ENCODE measurements at places on chromosomes 12 and 14. TPM values are rescaled to one million over a fixed set of nuclear protein-coding genes. Genes with fewer than 3 reads are reported as not detected.

GRCh38 chr12:30598889-30599288, 96.8 kb downstream of the IPO8 start:
- no peaks in the 10 kb centered on the region for H3K36me3 ChIP-seq
- DNase-seq = no peak
- no peaks in the 10 kb centered on the region for H3K4me1 ChIP-seq
- H3K27ac ChIP-seq = no peak overlapping the region
- no peak overlapping the region for H3K4me3 ChIP-seq

- no peak overlapping the region for H3K4me3 ChIP-seq
- H3K27me3 ChIP-seq = no peaks in the 10 kb centered on the region
- no peaks in the 10 kb centered on the region for H3K4me1 ChIP-seq
- H3K27ac ChIP-seq = no peak overlapping the region
- no peaks in the 10 kb centered on the region for H3K36me3 ChIP-seq
Observed at GRCh38 chr12:29616664-29617406, 119.3 kb upstream of the OVCH1 start.

The DBX2 gene
- not detected for total RNA-seq

The TAS2R7 gene
- total RNA-seq = not detected

DNA sequence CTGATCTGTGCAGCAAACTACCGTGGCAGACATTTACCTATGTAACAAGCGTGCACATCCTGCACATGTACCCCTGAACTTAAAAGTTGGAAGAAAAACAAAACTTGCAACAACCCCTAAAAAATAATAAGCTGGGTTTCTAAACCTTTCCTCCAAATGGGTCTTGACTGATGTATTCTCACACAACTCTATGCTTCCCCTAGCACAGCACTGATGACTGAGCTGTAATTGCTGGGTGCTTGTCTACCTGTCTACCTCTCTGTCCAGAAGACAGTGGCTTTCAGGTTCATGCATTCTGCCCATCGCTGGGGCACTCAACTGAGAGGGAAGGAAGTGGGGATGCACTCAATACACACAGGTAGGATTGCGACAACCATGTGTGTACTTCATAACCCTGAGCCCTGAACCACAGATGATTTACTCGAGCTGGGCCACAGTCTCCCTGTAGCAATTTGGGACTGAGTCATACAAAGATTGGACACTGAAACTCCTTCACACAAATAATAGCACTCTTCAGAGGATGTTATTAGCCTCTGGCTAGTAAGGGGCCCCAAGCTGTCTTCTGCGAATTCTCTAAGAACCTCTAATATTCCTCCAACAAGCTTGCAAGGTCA, 44.8 kb upstream of the TMPO start:
- H3K36me3 ChIP-seq = no peaks in the 10 kb centered on the region
- H3K4me3 ChIP-seq = no peak overlapping the region
- no peak overlapping the region for H3K27ac ChIP-seq
- no peak for DNase-seq

GRCh38 chr12:108234158-108234557, 105.0 kb downstream of the CMKLR1 start:
- H3K4me3 ChIP-seq = no peak overlapping the region
- no peaks in the 10 kb centered on the region for H3K36me3 ChIP-seq
- DNase-seq = no peak
- peaks cover 3% of the 10 kb centered on the region for H3K27me3 ChIP-seq
- H3K4me1 ChIP-seq = no peaks in the 10 kb centered on the region

The CNIH1 gene
- total RNA-seq = 49.8 TPM

- no peaks in the 10 kb centered on the region for H3K36me3 ChIP-seq
- no peak for DNase-seq
- no peaks in the 10 kb centered on the region for H3K4me1 ChIP-seq
- H3K27me3 ChIP-seq = peaks cover 6% of the 10 kb centered on the region
- H3K4me3 ChIP-seq = no peak overlapping the region
Observed at GRCh38 chr12:59388694-59389093, 207.1 kb upstream of the SLC16A7 start.

The KLRB1 gene
- 10.9 TPM for total RNA-seq

GRCh38 chr12:132505852-132506219, 15.9 kb downstream of the FBRSL1 start:
- H3K36me3 ChIP-seq = peaks cover 22% of the 10 kb centered on the region
- peaks cover 93% of the 10 kb centered on the region for H3K4me1 ChIP-seq
- DNase-seq = no peak
- H3K27me3 ChIP-seq = no peaks in the 10 kb centered on the region

GRCh38 chr12:49683599-49684309, 23.5 kb downstream of the FMNL3 start:
- H3K4me1 ChIP-seq = peaks cover 32% of the 10 kb centered on the region
- H3K27me3 ChIP-seq = no peaks in the 10 kb centered on the region
- H3K4me3 ChIP-seq = no peak overlapping the region
- no peaks in the 10 kb centered on the region for H3K36me3 ChIP-seq

DNA sequence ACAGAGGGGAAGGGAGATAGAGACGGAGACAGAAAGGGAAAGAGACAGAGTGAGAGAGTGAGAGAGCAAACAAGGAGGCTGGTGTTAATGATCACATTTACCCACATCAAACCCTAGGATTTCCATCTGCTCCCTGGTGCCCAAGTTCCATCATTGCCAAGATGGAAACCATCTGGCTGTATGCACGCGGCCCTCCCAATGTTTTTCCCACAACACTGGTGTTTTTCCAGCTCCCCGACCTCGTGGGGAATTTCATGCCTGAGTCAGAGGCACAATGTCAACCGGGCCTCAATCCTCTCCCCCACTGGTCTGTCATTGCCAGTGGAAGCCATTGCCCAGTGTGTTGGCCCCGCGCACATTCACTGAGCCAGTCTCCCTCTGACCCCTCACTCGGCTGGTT, 19.9 kb upstream of the BDKRB2 start:
- H3K27me3 ChIP-seq = peaks cover 3% of the 10 kb centered on the region
- DNase-seq = no peak
- no peaks in the 10 kb centered on the region for H3K4me1 ChIP-seq
- no peak overlapping the region for H3K4me3 ChIP-seq

GRCh38 chr12:6112004-6112403, 12.5 kb downstream of the VWF start:
- no peak overlapping the region for H3K4me3 ChIP-seq
- no peak overlapping the region for H3K27ac ChIP-seq
- peaks cover 27% of the 10 kb centered on the region for H3K4me1 ChIP-seq
- no peaks in the 10 kb centered on the region for H3K27me3 ChIP-seq

- H3K27me3 ChIP-seq = no peaks in the 10 kb centered on the region
- H3K27ac ChIP-seq = no peak overlapping the region
- no peaks in the 10 kb centered on the region for H3K36me3 ChIP-seq
- DNase-seq = no peak
Observed at GRCh38 chr12:45775964-45776363, 46.5 kb downstream of the ARID2 start.
